ENCODE measurements at places on chromosomes 6 and 20.

DNA sequence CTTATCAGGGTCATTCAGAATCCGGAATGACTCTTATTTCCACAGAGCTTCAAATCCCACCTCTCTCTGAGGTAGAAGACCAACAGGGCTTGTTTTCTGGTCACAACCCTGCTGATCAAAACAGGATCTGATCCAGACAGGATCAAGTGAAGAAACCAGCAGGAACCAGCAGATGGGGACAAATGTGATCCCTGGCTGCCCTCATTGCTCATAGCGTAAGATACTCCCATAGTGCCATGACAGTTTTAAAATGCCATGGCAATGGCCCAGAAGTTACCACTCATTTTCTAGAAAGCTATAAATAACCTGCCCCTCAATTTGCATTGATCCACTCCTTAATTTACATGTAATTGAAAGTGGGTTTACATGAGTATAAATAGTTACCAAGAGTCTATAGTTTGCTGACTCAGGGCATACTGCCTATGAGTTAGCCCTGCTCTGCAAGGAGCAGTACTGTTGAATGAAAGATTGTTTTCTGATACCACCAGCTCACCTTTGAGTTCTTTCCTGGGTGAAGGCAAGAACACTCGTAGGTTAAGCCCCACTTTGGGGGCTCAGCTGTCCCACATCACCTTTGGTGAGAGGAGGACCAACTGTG is 6.2 kb upstream of the ZNF334 start:
- DNase-seq, result no peak

GRCh38 chr20:787825-788224 is 19.5 kb upstream of the SLC52A3 start:
- no peak for DNase-seq

- no peak for DNase-seq
Observed at GRCh38 chr6:170082067-170082466, 208.8 kb downstream of the DLL1 start.

DNA sequence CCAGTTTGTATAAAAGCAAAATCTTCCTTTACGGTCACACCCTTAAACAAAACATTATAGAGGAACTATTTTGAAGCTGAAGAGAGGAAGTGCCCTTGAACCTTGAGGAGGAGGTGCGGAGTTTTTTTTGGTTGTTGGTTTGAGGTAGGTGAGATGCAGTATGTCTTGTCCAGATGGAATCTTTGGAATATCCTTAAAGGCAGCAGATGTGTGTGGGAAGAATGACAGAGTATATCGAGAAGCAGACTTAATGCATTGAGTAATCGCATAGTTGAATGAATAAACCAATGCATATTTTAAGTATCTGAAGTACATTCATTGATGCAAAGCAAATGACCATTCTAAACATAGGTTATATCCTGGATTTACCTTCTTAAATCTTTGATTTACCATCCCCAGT is 49.9 kb downstream of the AIG1 start:
- DNase-seq, result no peak

DNA sequence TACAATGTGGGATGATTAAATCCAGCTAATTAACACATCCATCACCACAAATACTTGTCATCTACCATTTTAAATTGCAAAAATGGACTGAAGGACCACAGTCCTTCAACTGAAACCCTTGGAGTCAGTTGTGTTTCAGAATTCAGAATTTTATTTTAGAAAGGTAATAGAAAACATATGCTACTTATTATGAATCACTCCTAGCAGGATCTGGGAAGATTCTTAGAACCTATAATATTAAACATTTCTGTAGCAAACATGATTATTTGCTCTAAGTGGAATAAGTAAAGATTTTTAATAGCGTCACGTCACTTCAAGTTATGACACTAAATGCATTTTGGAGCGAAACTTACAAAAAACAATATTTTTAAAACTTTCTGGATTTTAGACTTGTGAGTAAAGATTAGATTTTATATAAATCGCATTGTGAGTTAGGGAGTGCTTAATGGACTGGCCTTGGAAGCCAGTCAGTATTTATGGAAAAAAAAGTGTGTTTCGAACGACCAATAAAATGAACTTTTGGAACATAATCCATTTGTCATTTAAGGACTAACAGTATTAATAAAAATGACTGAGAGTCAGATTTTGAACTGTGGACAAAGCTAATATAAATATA is 71.8 kb upstream of the PHACTR2 start:
- no peak for DNase-seq

GRCh38 chr6:32371229-32371628 is 474 bp downstream of the TSBP1 start:
- DNase-seq, result no peak

- DNase-seq, result peak; percentile 81
Observed at GRCh38 chr6:27809939-27810767, 102.0 kb downstream of the OR2B2 start.

- DNase-seq, result no peak
Observed at GRCh38 chr6:169617562-169617961, 84.3 kb downstream of the WDR27 start.

GRCh38 chr20:54205450-54205849 is 2.4 kb upstream of the PFDN4 start:
- no peak for DNase-seq

DNA sequence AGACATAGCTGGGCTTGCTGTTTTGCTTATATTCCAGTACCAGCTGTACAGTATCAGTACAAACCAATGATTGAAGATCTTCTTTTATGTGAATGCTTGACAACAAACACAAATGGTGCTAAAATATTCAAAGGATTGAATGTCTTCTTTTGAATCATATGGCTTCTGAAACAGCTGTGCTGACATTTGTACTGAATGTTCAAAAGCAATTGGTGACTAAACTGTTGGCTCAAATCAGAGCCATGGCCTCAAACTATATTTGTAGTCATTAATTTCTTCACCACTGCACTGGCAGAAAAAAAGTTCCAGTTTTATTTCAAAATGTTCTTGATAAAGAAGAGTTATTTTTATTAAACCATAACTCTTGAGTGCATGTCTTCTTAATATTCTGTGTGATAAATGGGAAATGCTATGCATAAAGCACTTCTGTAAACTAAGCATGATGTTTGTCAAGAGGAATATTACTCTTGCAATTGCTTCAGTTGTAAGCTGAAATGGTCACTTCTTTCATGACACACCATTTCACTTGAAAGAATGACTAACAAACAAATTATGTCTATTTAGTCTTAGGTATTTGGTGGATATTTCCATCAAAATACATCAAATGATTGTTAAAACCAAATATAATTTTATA is 45.9 kb upstream of the CENPW start:
- DNase-seq, result no peak

DNA sequence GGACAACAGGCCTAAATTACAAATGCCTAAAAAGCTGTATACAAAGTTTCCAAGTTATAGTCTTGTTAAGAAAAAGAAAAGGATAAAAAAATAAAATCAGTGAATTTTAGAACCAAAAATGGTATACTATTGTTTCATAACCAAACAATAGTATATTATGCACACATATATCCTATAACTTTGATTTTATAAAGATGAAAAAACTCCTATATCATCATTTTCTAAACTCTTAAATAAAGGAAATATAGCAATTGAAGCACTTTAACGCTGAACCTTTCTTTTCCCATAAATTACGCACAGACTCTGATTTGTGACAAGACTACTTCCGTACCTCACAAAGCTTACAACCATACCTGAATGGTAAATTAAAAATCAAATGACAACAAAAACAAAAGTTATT is 35.9 kb upstream of the MCM9 start:
- DNase-seq, result no peak

GRCh38 chr20:51156041-51156982 is 133.4 kb upstream of the KCNG1 start:
- DNase-seq, result no peak

DNA sequence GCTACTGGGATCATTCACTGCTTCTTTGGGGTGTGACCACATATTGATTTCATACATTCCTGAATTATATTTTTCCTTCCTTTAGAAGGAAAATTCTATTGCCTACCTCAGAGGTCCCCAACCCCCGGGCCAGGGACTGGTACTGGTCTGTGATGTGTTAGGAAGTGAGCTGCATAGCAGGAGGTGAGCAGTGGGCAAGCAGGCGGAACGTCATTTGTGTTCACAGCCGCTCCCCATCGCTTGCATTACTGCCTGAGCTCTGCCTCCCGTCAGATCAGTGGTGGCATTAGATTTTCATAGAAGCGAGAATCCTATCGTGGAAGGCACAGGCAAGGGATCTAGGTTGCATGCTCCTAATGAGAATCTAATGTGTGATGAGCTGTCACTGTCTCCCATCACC is 107.3 kb downstream of the PHACTR1 start:
- DNase-seq, result no peak

DNA sequence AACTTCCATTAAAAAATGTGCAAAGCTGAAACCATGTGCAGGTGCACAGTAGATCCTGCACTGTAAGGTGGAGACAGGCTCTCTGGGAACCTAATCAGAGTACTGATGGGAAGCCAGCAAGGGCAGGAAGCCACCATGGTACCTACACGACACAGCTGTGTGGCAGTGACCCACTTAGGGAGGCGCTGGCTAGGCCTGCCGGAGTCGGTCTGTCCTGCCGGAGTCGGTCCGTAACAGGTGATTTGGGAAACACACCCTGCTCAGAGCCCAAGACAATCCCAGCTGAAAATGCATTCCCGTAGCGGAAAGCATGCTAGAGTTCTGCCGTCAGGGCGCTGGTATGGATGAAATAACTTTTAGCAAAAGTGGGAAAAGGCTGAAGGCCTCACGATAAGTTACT is 17.2 kb downstream of the TXNDC5 start:
- DNase-seq, result no peak

DNA sequence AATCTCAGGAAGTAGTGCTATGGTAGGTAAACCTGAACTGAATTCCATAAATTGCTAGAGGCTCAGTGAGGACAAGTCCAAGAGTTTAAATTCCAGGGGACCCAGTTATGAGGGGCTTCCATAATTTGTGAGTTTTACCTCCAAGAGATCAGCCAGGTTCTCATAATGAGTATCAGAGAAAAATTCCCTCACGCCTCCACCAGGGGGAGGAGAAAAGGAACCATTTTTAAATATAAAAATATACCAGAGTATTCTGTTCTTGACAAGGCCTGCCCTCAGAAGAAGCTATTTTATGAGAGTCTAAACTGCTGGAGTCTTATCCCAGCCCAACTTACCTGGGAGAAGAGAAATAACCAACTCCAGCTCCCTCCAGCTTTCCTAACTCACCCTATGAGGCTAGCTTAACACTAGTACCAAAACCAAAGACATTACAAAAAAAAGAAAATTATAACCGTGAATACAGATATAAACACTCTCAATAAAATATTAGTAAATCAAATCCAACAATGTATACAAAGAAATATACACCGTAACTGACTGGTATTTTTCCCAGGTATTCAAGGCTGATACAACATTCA is 158.7 kb downstream of the TFAP2A start:
- no peak for DNase-seq

- DNase-seq, result no peak
Observed at GRCh38 chr20:51749674-51750036, 18.5 kb downstream of the ATP9A start.

DNA sequence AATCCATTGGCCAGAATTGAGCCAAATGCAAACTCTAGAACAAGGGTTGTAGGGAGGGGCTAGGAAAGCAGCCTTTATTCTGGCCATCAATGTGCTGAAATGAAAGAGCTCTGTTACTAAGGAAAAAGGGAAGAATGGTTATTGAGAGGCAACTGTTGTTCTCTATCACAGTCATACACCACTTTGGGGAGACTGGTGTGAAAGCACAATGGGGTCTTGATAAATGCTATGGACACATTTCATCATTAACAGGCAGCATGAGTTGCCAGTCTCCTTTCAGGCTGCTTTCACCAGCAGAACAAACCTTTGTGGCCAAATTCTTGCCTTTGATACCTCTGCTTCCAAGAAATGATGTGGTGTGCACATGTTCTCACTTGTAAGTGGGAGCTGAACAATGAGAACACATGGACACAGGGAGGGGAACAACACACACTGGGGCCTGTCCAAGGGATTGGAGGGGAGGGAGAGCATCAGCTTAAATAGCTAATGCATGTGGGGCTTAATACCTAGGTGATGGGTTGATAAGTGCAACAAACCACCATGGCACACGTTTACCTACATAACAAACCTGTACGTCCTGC is 86.2 kb downstream of the CDS2 start:
- no peak for DNase-seq

DNA sequence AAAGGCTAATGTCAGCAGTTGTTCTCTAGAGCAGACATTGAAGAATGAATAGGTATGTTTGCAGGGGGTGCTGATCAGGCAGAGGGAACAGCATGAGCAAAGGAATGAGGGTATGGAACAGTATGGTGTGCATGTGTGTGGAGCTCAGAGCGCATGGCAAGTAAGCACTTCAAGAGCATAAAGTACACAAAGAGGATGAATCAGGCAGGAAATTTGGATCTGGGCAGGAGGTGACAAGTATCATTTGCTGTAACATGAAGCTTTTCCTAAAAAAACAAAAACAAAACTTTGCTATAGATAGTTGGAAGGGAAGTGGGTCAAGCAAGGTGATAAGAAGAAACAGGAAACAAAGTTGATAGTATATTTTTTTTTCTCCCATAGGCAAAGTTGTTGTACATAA is 746.8 kb downstream of the HDGFL1 start:
- no peak for DNase-seq

- DNase-seq, result no peak
Observed at GRCh38 chr6:34151321-34152041, 5.6 kb upstream of the GRM4 start.

DNA sequence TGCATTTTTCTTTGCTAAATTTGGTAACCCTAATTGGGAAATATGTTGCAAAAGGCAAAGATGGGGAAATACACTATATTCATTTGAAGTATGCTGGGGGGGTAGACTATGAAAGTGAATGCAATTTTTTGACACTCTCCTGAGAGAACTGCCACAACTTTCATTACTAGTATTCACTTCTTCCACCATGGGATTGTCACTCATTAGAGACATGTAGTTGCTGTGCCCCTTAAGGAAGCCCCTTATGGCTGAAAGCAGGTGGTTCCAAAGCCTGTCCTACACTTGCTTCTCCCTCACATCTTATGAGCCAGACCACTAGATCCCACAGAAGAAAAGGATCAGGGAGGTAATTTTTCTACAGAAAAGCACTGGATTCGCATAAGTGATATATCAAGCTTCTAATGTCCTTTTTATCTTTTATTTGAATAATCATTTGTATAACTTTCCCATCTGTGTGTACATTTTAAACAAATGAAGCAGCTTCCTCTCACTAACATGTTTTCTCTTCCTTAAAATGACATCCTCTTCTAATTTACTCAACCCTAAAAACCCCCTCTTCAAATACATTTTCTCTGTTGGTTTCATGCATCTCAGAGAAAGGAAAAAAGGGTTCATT is 83.8 kb downstream of the GCLC start:
- DNase-seq, result no peak

GRCh38 chr6:46288835-46289234 is 118.1 kb upstream of the ENPP5 start:
- DNase-seq, result no peak

DNA sequence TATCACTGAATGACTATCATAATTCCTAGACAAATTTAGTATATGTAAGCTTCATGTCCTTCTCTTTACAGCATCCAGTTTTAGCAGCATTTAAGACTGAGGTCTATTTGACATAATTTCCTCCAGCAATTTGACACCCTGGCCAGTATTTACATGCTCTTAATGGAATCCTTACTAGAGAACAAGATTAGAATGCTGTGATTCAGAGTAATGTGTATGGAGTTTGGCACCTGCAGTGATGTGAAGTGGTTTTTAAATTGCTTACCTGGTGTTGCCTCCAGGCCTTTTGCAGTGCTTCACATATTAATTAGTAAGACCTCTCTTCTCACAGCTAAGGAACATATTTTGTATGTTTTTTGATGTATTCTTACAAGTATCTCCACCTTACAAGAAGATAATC is 9.8 kb downstream of the NKX2-4 start:
- no peak for DNase-seq

GRCh38 chr6:154169193-154169847 is 130.3 kb downstream of the OPRM1 start:
- no peak for DNase-seq
